NCI-H526 treated with DMSO at 0.1 percent for 48 hours (cell line): ENCODE measurements at places on chromosomes 2 and 18.
A peak's percentile ranks its signal among the peaks of the same experiment; 100 is the strongest.

GRCh38 chr2:209619782-209620181 lies 151.8 kb upstream of the UNC80 start:
- DNase-seq, result no peak

DNA sequence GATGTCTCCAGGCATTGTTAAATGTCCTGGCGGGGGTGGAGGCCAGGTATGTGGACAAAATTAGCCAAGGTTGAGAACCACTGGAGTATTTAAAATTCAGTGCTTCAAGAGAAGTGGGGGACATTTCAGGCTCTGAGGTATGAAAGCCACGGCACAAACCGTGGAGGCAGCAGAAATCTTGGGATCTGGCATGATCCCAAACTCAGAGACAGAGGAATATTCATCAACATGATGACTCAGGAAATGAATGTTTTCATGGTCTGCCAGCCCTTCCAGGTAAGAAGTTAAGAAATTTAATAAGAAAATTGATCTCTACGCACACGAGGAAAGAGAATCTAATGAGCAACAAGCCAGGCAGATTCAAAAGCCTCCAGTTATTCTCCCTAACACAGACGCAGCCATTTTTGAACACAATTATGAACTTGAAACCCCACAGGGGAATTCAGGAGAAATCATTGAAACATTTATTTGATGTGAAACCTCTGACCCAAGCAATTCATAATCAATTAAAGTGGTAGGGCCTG lies 11.3 kb upstream of the GRP start:
- DNase-seq, result no peak

- no peak for DNase-seq
These were observed 35.8 kb upstream of the EML6 start for GRCh38 chr2:54687595-54688152.

GRCh38 chr2:28378679-28379584 lies 13.7 kb upstream of the FOSL2 start:
- DNase-seq, result no peak

DNA sequence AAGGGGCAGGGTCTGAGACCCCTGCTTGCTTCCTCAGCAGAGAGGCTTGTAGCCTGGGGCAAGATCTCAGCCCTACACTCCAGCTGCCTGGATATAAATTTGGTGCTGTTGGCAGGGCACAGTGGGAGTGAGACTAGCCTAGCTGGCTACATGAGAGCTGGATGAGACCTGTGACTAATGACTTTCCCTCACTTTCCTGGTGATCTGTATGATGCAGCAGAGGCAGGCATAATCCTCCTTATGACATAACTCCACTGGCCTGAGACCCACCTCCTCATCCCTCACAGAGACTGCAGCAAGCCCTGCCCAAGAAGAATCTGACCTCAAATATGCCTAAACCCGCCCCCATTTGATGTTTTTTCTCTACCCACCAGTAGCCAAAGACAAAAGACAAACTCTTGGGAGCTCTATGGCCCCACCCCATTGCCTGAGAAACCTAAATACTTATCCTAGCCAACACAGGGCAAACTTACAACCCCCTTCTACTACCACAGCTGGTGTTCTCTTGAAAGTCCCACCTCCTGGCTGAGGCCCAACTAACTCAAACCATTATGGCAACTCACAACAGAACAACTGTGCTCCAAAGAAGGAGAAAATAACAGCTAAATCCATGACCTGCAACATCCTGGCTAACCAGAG lies 102.7 kb downstream of the NR4A2 start:
- no peak for DNase-seq

GRCh38 chr18:79815657-79816056 lies 17.9 kb downstream of the KCNG2 start:
- no peak for DNase-seq

- DNase-seq, result no peak
These were observed 13.6 kb downstream of the PTPN18 start for GRCh38 chr2:130369311-130369964.

DNA sequence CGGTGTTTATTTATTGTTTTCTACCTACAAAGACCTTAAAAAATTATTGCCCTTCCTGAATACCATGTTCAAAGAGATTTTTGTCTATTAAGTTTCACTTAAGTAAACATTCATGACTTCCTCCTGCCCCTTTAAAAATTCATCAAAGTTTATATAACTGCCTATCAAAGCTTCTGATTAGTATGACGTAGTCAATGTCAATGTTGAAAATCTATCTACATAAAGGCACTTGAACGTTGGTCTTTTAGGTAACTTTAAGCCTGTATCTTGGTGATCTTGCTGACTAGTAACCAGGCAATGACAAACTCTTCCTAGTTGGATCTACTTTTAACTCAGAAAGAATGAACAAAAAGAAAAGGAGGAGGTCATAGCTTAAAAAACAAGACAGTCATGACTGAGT lies 97.2 kb downstream of the MAIP1 start:
- no peak for DNase-seq

DNA sequence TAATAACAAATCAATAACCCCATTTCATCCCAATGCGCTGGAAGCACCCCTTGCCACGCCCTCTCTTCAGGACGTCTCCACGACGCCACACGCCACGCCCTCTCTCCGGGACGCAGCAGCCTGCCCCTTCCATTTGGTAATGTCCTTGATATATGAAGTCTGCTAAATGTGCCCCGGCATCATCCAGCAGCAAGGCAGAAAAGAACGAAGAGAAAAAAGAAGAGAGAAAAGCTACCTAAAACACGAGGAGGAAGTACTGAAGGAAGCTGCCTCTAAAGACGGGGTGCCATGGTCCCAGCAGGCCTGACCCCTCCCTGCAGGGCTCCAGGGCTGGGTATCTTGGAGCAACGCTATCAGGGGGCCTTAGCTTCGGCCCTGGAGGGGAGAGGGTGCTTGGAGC lies 41.8 kb downstream of the CNGA3 start:
- no peak for DNase-seq

DNA sequence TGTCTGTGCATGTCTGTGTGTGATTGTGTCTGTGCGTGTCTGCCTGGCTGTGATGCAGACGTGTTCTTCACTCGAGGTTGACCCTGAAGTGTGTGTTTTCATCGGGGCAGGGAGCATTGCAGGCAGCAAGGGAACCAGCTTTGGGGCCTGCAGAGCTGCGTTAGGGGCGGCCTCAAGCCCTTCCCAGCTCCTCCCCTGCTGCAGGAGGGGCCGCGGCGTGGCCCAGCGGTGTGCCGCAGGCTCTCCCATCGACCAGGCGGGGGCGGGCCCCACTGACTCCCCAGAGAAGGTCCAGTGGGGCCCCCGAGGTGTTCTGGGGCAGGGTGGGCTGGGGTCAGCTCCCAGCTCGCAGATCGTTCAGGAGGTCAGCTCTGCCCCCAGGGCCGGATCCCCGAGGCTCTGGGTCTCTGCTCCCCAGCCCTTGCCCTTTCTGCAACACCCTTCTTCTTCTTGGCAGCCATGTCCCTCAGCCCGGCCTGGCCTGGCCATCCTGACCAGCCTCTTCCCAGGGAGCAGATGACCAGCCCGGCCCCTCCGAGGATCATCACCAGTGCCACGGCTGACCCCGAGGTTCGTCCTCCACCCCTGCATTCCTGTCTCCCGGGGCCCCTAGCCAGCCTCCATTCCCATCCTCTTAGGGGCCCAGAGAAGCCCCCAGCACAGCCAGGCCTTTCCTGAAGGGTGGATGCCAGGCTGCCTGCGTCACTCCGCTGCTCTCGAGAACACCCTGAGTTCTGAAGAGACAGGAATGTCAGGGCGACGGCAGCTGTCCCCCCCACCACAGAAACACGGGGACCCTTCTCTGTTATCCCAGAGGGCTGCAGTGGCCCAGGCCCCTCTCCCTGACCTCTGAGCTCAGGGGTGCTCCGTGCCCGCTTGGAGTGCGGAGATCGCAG lies 11.1 kb upstream of the KLHL30 start:
- no peak for DNase-seq

GRCh38 chr2:66753660-66754059 lies 318.7 kb downstream of the MEIS1 start:
- no peak for DNase-seq

- DNase-seq, result no peak
These were observed 241.5 kb upstream of the GCFC2 start for GRCh38 chr2:75952173-75952572.

- no peak for DNase-seq
These were observed 63.8 kb downstream of the STRN start for GRCh38 chr2:36902385-36903120.

- DNase-seq, result no peak
These were observed 34.5 kb downstream of the KCNG3 start for GRCh38 chr2:42459296-42459695.

GRCh38 chr2:207725873-207726578 lies 14.6 kb downstream of the CCNYL1 start:
- DNase-seq, result no peak

- no peak for DNase-seq
These were observed 372.2 kb downstream of the INSIG2 start for GRCh38 chr2:118460425-118460824.

DNA sequence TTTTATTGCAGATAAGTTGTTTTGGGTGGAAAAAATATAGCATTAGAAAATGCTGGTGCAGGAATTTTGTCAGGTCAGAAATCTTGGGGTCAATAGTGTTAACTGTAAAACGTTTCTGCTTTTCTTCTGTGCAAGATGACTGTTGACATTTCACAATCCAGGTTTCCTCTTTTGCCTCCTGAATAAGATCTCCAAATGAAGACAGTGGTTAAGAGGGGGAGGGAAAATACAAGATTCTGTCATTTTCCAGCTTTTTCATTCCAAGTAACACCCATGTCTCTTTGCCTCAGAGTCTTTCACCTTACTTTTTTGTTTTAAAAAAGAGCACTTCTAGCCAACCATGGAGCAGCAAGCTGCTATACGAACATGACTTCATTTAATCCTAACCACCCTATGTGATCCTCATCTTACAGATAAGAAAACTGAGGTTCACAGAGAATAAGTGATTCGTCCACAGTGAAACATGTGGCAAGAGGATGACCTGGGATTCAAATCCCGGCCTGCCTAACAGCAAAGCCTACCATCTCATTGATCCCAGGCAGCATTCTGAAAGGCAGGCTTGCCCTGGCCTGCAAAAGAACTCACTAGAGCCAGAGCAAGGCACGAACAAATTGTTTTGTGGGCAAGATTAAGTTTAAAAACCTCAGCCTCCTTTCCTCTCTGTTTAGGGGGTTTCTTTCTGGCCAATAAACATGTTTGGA lies 3.0 kb downstream of the PLEK start:
- DNase-seq, result no peak

DNA sequence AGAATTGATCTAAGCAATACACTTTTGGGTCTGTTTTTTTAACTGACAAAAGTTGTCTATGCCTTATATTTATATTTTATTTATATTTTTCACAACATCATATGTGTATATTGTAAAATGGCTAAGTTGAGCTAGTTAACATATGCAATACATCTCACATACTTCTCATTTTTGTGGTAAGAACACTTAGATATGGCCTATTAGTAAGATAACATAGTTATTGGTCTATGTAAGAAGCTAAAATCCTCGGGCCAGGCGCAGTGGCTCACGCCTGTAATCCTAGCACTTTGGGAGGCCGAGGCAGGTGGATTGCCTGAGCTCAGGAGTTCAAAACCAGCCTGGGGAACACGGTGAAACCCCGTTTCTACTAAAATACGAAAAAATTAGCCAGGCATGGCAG lies 275.6 kb upstream of the ID2 start:
- no peak for DNase-seq

GRCh38 chr2:196591621-196592022 lies 47.9 kb upstream of the CCDC150 start:
- DNase-seq, result peak; percentile 40

- DNase-seq, result no peak
These were observed 372.4 kb downstream of the OSR1 start for GRCh38 chr2:18986046-18986445.

DNA sequence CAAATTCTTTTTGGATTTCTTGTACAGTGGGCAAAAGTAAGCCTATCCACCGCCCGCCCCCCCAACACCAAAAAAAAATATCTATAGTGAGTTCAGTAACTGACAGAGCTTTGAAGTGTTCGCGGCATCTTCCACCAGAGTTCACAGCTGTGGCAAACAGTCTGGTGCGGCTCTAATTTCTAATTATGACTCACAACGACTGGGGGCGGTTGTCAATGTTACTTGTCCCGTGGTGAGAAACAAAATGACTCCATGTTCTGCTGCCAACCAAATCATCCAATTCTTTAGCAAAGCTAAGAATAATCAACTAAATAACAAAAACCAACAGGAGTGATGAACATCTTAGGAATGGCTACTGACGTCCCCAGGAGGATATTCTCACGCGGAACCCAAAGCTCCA lies 392.5 kb upstream of the SALL3 start:
- DNase-seq, result no peak

- DNase-seq, result no peak
These were observed 85.5 kb upstream of the PXDN start for GRCh38 chr2:1829796-1830195.

DNA sequence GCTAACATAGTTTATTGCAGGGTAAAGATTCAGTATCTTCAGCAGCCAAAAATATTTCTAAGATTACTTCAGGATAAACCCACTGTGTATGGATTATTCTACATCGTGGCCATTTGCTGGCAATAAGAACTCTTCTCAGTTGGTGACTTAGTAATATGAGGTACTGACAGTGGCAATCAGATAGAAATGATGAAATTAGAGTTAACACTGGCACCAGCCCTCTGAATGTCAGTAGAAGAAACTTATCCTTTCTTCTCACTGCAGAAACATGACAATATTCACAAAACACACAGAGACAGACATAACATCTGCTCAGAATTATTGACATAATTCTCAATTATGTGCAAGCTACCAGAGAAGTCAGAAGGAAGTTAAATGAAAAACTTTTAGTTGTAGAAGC lies 246.3 kb upstream of the COL3A1 start:
- no peak for DNase-seq

GRCh38 chr2:42754021-42754775 lies 9.7 kb downstream of the OXER1 start:
- DNase-seq, result no peak

DNA sequence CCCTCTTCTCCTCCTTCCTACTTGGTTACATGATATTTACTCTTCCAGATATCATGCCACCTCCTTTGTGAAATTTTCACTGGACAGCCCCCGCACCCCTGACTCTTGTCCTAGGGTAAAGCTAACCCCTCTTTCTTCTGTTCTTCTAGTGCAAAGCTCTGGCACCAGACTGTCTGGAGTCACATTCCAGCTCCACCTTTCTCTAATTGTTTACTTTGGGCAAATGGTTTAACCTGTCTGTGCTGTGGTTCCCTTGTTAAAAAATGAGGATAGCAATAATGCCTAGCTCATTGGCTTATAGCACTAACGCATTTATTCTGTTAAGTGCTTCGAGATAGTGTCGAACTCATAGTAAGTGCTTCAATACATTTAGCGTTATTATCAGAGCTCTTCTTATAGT lies 306.2 kb downstream of the ALK start:
- DNase-seq, result no peak

DNA sequence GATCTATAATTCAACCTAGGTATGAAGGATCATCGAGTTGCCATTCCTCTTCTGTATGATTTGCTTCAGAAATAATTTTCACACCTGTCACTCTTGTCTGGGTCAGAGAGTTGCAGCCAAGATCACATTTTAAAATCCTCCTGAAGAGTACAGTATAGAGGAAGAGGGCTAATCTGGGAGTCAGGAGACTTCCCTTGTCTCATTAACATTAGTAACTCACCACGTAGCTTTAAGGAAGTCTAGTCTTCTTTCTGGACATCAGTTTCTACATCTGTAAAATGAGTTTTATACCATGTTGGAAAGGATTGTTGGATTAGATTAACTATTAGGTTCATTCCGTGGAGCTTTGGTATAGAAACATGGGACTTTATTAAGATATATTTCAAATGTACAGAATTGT lies 109.4 kb downstream of the TDRD15 start:
- no peak for DNase-seq
